ENCODE measurements at places on chromosomes 1 and 21. TPM values are rescaled to one million over a fixed set of nuclear protein-coding genes. Genes with fewer than 3 reads are reported as not detected.

Gene SAMD11
- total RNA-seq: 11.2 TPM

Gene KLHDC7A
- not detected for total RNA-seq

Gene CACNA1S
- total RNA-seq: not detected

Gene NEXN
- total RNA-seq: 8.8 TPM

Gene SMPDL3B
- total RNA-seq: not detected

Gene HRNR
- total RNA-seq: not detected

Gene ALX3
- total RNA-seq: not detected

Gene PPT1
- 74.8 TPM for total RNA-seq

Gene CRP
- not detected for total RNA-seq

Gene OR6N1
- not detected for total RNA-seq

Gene S100A9
- 165 TPM for total RNA-seq

Gene POLR3GL
- total RNA-seq: 28.2 TPM

Gene PPM1J
- total RNA-seq: 1.5 TPM

Gene PRAMEF5
- total RNA-seq: not detected

Gene LAPTM5
- 24.0 TPM for total RNA-seq

Gene NMNAT1
- total RNA-seq: 13.3 TPM

Gene FCN3
- total RNA-seq: 22.8 TPM

Gene FLAD1
- total RNA-seq: 22.3 TPM

Gene CLDN19
- not detected for total RNA-seq

Gene KANK4
- 0.12 TPM for total RNA-seq

Measured in adrenal gland (tissue), 19 donors.